ENCODE measurements at places on chromosomes 2 and 18. TPM values are rescaled to one million over a fixed set of nuclear protein-coding genes. Genes with fewer than 3 reads are reported as not detected.

The HSPE1 gene
- 134 TPM for polyA plus RNA-seq

DNA sequence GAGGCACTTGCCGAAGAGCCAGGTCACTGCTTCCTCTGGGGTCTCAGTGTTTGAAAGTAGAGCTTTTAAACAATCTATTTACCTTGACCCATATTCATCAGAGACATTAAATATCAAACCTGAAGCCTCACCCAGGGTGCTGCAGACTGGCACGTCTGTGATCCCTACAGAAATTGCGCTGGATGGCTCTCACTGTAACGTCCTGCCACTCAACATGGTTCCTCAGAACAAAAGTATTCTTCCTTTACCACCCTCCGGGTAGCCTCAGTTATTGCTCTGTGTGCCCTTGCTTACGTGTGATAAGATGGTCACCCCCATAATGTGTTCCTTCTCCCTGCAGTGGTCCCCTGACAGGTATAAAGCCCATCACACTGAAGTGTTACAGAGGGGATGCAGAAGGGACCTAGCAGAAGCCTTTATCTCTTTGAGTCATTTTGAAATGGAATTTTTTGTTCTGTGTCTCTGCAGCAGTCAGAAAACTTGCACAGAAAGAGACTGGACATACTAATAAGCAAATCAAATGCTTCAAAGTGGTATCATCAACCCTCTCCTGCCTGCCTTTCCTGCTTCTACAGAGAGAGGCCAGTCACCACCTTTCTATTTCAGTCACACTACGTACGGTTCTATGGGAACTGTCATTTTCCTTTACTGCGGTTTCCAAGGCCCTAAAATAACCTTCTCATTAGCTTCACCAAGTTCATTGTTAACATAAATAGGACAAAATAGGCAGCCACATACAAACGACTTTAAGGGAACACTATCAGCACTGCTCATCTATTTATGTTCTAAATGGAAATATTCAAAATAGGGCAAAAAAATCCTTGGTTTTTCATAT lies 86.8 kb downstream of the METTL8 start:
- DNase-seq = no peak

DNA sequence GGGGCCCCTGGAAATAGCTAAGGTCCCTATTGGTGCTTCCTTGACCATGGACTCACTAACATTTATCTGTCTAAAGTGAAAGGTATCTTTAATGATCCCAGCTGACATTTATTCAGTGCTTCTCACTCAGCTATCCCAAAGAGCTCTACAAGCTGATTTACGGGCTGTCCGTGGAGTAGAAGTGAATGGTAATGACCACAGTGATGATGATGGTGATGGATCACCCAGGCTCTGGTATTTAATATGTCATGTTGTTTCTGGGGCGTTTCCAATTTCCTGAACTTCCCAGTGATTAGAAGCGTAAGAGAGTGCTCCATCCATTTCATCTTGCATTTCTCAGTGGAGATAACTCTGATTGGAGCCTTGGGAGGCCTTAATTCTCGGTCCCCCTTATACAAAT lies 304.3 kb downstream of the HRH4 start:
- DNase-seq = no peak

- no peak for DNase-seq
These were observed 5.6 kb downstream of the DTYMK start for GRCh38 chr2:241680827-241681599.

GRCh38 chr2:78839259-78839658 lies 186.2 kb upstream of the REG3G start:
- no peak for DNase-seq

- no peak for DNase-seq
These were observed 143.0 kb upstream of the MYCN start for GRCh38 chr2:15797231-15797938.

GRCh38 chr18:26696308-26696707 lies 148.0 kb upstream of the KCTD1 start:
- DNase-seq = no peak

GRCh38 chr18:48050176-48050575 lies 119.7 kb upstream of the SMAD2 start:
- DNase-seq = no peak

DNA sequence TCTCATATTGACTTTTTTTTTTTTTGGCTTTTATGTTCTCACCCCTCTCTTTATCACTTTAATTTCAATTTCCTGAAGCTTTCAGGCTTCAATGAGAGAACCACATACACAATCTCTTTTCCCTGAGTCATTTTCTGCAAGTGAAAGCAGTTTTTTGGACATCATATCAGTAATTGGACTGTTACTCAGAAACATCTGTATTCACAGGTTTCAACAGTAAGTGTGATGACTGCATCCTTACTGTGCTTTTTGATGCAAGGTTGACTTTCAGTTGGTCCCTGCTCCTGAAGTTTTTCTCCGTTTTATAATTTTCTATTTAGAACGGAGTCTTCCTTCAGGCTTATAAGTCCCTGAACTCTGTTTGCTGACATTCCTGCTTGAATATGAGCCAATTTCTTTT lies 70.5 kb upstream of the CCBE1 start:
- no peak for DNase-seq

Measured in CD4-positive, alpha-beta memory T cell (primary cell).